ENCODE measurements at places on chromosomes 12 and 14. TPM values are rescaled to one million over a fixed set of nuclear protein-coding genes. Genes with fewer than 3 reads are reported as not detected.
A peak's percentile ranks its signal among the peaks of the same experiment; 100 is the strongest.

Gene NUP37
- total RNA-seq, result 139 TPM

Gene EPS8
- 18.8 TPM for total RNA-seq

Gene SLC25A47
- not detected for total RNA-seq

Gene KLRK1
- not detected for total RNA-seq

Gene CLEC14A
- total RNA-seq, result not detected

Gene SPX
- 1.3 TPM for total RNA-seq

Gene NTS
- 0.08 TPM for total RNA-seq

Gene MYL2
- not detected for total RNA-seq

Gene C12orf75
- total RNA-seq, result 49.7 TPM

Gene DCN
- 5.6 TPM for total RNA-seq

Gene PARPBP
- total RNA-seq, result 30.0 TPM

GRCh38 chr14:75752086-75752485 is 91.0 kb downstream of the TTLL5 start:
- DNase-seq, result no peak

- DNase-seq, result no peak
These were observed 15.8 kb upstream of the VPS33A start for GRCh38 chr12:122282061-122282460.

DNA sequence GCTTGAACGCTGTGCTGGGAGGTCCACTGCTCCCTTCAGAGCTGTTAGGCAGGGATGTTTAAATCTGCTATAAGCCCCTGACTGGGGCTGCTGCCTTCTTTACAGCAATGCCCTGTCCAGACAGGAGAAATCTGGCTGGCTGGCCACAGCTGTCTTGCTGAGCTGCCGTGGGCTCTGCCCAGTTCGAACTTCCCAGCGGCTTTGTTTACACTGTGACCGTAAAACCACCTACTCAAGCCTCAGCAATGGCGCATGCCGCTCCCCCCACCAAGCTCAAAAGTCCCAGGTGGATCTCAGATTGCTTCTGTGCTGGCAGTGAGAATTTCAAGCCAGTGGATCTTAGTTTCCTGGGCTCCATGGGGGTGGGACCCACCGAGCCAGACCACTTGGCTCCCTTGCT is 35.8 kb downstream of the CKAP4 start:
- DNase-seq, result no peak

DNA sequence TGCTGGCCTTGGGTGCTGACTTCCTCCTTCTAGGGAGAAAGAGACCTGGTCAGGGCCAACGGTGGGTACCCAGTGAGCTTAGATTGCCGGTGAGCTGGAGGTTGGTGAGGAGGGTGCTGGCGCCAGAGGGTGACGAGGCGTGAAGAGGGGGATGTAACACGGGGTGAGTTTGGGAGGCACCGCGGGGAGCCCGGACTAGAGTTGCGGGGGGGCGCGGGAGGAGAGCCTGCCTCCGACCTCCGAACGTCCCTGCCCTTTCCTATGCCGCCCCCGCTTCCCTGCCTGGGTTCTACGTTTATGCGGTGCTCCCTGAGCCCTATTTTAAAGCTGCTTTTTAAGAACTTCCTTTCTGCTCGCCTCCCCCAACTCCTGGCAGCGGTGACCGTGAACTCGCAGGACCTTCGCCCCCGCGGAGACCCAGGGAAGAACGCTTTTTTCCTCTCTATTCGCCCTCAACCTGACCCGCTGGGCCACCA is 18.6 kb downstream of the OR6S1 start:
- DNase-seq, result no peak

- no peak for DNase-seq
These were observed 109.9 kb downstream of the NCOR2 start for GRCh38 chr12:124457287-124458219.

DNA sequence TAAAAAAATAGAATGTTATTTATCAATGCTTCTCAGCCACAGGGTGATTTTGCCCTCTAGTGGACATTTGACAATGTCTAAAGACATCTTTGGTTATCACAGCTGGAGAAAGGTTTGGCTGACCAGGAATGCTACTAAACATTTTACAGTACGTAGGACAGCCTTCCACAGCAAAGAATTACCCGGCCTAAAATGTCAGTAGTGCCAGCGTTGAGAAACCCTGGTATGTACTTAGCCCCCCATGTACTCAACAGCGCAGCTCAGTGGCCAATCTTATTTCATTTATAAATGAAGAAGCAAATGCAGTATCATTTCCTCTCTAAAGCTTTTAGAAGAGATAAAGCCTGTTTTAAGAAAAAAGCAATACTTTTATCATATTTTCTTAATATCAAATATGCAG is 5.8 kb downstream of the MARK3 start:
- peak; percentile 62 for DNase-seq

GRCh38 chr14:68363843-68364767 is 428.8 kb downstream of the ZFP36L1 start:
- DNase-seq, result no peak

DNA sequence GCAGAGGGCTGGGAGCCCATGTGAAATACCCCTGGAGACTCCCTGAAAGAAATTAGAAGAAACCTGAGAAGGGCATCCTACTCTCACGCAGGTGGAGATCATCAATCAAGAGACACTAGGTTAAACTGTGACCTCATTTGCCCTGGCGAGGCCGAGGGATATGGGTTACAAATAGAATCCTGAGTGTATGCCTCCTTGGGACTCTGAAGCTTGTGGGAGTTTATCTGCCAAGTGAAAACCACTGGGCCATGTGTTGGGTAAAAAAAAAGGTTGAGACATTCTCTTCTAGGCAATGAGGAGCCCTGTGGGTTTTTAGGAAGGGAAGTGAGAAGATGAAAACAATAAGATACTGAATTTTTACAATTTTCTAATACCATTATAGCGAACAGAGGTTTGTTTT is 160.7 kb upstream of the ARID2 start:
- DNase-seq, result no peak

GRCh38 chr12:56590237-56590830 is 39.8 kb downstream of the BAZ2A start:
- no peak for DNase-seq

DNA sequence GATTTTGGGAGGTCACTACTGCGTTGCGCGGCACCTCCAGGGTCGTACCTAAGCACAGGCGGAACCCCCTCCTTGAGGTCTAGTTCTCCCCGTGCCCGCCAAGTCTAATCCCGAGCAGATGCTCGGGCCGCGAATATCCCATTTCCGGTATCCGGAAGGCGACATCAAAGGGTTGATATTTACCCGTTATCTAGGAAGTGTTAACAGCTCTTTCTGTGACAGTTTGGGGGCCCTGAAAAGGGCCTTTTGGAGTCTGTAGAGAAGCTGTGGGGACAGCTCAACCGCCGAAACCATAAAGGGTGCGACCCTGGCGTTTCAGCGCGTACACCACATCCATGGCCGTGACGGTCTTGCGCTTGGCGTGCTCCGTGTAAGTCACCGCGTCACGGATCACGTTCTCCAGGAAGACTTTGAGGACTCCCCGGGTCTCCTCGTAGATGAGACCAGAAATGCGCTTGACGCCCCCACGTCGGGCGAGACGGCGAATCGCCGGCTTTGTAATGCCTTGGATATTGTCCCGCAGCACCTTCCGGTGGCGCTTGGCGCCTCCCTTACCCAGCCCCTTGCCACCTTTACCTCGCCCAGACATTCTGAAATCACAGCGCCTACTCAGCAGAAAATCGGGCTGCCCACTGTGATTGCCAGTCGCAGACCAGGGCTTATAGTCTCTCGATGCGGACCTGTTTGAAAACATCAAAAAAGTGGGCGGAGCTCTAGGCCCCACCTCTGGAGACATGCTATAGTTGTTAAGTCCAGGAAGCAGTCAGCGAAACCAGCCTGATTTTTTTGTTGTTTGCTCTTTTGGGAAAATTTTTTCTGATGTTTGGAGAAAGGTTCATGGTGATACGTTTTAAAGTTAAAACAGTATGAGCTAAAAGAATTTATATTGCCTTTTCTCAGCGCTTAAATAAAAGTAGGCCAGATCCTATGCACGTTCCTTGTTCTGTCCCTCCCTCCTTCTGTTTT is 32.5 kb downstream of the WBP11 start:
- DNase-seq, result peak; percentile 93

GRCh38 chr12:130636370-130636769 is 79.7 kb downstream of the RIMBP2 start:
- no peak for DNase-seq

GRCh38 chr14:37145395-37145794 is 27.0 kb downstream of the SLC25A21 start:
- DNase-seq, result peak; percentile 40

DNA sequence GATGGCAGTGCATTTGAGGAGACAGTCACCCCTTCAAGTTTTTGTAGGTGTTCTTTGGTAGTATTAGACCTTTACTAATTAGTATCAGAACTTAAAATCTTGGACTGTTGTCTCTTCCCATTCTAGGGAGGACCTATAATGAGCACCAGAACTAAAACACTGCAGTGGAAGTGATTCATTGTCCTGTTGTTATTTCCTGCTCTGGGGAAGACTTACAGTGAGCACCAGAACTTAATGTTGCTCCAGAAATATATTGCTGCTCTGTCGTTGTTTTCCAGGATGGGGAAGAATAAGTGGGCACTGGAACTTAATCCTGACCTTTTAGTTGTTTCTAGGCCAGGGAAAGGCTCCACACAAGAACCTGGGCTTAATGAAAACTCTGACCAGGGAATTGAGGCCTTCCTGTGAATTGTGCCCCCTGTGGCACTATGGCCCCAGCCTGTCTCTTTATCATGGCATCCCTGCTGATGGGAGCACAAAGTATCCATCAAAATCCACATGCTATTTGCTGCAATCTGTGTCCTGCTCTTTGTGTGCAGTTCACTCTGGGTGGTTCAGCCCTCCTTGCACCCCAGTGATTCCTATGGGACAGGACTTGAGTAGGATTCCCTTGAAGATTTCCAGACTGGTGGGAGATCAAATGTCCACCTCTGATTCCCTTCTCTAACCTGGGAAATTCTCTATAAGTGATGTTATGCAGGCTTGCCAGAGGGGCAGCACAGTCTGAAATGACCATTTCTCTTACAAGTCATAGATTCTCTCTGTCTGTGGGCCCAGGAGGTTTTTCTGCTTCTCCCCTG is 175.8 kb downstream of the PAWR start:
- DNase-seq, result no peak

GRCh38 chr12:92110083-92110640 is 35.5 kb downstream of the BTG1 start:
- no peak for DNase-seq

DNA sequence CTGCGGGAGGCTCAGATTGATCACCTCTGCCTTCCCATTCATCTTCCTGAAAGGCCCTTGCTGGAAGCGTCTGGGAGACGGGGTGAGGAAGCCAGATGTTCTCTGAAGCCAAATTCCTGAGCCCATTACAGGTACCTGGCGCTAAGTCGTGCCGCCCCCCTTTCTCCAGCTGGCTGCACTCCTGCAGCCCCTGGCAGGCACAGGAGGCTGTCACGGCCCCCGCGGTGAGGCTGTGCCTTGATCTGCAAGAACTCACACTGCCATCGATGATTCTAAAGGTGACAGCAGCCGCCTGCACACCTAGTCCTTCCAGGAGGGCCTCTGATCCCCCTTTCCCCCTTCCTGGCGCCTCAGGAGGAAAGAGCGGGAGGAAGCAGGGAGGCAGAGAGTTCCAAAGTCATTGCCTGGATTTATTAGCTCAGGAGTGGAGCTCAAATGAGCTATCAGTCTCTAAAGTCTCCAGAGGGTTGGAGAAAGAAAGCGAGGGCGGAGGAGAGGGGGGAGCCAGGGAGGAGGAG is 106.9 kb downstream of the RFLNA start:
- no peak for DNase-seq

- DNase-seq, result no peak
These were observed 19.8 kb downstream of the OR5AU1 start for GRCh38 chr14:21136024-21136423.

Data from H4 (cell line).